ENCODE measurements at places on chromosomes 4 and X.

DNA sequence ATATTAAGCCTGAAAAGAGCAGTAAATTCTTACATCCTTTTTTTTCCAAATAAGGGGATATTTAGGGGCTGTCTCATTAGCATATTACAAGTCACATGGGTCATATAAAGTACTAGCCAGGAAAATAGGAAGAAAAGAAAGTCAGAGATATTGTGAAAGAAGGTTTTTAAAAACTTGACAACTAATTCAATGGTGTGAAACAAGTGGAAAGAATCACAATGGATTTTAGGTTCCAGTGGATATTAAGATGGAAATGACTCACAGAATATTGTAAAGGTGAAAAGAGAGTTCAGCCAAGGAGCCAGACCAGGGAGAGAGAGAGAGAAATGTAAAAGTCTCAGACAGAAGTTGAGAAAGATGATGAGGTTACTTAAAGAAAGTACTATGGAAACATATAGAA is 297.2 kb downstream of the IQCM start:
- no peak for DNase-seq

DNA sequence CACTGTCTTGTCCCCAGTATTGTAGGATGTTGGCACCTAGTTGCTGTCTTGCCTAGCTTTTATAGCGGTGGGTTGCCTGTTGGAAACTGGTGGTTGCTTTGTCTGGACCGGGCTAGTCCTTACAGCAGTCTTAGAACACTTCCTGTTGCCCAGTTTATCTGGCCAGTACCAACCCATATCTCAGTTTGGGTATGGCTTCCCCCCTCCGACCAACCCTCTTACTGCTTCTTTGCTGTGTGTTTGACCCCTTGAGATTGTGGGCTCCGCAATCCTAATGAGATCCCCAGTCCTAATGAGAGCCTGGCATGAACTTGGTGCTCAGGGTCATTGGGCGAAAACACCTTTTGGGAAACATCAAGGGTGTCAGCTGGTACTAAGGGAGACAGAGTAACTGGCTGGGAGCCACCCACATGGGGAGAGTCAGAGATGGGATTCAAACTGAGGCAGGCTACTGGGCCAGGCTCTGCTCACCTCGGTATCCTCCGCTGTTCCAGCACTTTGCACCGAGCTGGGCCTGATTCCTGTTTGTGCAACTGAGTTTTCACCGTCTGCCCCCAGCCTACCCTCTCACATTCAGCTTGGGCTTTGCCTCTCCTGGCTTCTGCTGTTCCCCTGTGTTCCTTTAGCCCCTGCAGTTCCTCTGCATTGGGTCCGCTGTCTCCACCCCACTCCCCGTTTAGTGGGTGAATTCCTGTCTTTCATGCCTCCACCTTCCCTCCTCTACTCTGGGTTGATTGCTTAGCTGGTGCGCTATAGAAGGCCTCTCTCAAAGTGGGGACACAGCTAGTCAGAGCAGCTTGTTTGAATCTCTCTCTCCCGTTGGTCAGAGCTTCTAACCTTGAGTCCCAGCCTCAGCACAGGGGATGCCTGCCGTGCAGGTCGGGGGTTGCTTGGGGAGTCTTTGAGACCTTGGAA is 1.6 kb downstream of the TBC1D14 start:
- no peak for DNase-seq

DNA sequence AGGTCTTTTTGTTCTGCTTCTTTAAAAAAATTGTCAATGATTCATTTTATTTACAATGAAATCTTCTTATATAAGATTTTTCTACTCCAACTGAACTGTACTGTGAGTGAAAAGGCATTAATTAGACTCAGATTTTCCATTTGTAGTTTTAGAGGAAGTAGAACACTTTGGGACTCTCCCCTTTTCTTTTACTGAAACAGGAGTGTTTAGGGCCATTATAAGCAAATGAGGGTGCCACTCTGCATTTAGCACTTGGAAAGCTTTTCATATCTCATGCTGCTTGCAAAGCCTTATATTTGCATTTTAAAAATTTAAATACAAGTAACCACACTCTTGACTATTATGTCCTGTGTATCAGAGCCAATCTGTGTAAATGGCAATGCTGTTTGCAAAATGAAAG is 584.3 kb downstream of the KLHL13 start:
- DNase-seq, result no peak

- DNase-seq, result no peak
Observed at GRCh38 chr4:74105656-74106280, 6.8 kb upstream of the CXCL2 start.

- DNase-seq, result no peak
Observed at GRCh38 chrX:77900688-77901087, 1.4 kb downstream of the COX7B start.

- no peak for DNase-seq
Observed at GRCh38 chr4:185344743-185345538, 50.8 kb downstream of the LRP2BP start.

- no peak for DNase-seq
Observed at GRCh38 chrX:82765811-82766210, 742.3 kb upstream of the POU3F4 start.

DNA sequence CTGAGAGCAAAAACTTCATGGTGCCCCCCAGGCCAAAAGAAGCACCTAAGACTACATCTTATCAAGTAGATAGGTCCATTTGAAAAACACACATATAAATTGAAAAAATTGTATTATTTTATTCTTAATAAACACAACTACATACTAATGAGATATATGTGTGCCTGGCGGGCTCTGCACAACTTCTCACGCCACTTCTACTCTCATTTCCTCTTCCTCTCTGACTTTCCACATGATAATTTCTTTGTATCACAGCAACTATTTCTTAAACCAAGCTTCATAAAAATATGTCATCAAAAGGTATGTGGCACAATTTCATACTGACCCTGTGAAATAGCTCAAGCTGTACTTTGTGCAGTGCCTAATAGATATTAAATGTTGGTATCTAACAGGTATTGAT is 10.7 kb upstream of the NPY2R start:
- no peak for DNase-seq
